ENCODE measurements at places on chromosomes 5 and 9. TPM values are rescaled to one million over a fixed set of nuclear protein-coding genes. Genes with fewer than 3 reads are reported as not detected.

ADGRD2 gene
- not detected for total RNA-seq

TMEM252 gene
- total RNA-seq = not detected

GPRIN1 gene
- total RNA-seq = 2.4 TPM

IL13 gene
- total RNA-seq = 32.6 TPM

RNF183 gene
- not detected for total RNA-seq

CYLC2 gene
- total RNA-seq = not detected

TBCA gene
- total RNA-seq = 179 TPM

STOM gene
- total RNA-seq = 23.3 TPM

Measured in T-helper 2 cell treated with Interferon-gamma antibody and Interleukin-4, amounts not matched to agents 100 ng/mL and 5 ng/mL, for 36 hours (primary cell).